Substantia nigra (tissue), 51 donors: ENCODE measurements at places on chromosomes 16 and 17.

DNA sequence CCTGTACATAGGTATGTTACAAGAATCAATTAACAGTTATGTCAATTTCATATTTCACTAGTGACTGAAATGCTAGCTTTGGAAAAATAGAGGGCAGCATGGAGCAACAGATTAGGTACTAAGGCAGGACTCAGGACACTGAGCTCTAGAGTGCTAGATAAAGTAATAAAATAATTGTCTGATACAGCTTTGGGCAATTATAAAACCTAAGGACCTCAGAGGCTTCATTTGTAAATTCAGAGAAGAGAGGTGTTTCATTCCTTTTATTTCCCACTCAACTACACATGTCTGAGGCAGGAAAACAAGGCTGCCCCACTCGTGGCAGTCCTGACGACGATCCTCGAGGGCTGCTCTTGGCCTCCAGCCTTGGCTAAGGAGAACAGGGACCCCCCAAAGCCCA, 81.5 kb downstream of the CA4 start:
- DNase-seq: no peak

DNA sequence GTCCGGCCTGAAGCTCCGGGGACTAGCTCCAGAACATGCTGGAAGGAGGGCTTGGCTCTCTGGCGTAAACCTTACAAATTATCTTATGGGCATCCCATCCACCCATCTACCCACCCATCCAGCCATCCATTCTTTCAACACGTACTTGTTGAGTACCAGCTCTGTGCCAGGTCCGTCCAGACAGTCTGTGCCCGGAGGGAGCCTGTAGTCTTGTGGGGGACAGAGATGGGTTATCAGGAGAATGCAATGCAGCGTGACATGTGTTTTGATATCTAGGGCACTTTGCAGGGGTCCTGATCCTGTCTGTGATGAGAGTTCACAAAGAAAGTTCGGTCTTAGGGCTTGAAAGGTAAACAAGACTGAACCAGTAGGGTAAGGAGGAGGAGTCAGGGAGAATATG, 4.1 kb upstream of the SLC13A2 start:
- DNase-seq: no peak

GRCh38 chr16:53052519-53053501, at the start of gene CHD9NB:
Gene CHD9NB, minus strand, starts transcription at chr16:53052897. Its CDS starts 8,739 bp downstream, at chr16:53044158.
- DNase-seq: no peak

GRCh38 chr17:77549726-77550366, 408.7 kb upstream of the TNRC6C start:
- DNase-seq: no peak

- DNase-seq: no peak
Measured at GRCh38 chr17:66485309-66485947, 183.0 kb downstream of the PRKCA start.

- no peak for DNase-seq
Measured at GRCh38 chr16:78324649-78325285, 225.3 kb downstream of the WWOX start.

GRCh38 chr17:44408786-44409185, 19.3 kb upstream of the ITGA2B start:
- no peak for DNase-seq

- DNase-seq: no peak
Measured at GRCh38 chr16:48605518-48606110, 4.4 kb downstream of the N4BP1 start.

GRCh38 chr16:19696328-19696727, 21.7 kb downstream of the KNOP1 start:
- no peak for DNase-seq

GRCh38 chr17:57819285-57819684, 30.6 kb downstream of the MRPS23 start:
- DNase-seq: no peak

DNA sequence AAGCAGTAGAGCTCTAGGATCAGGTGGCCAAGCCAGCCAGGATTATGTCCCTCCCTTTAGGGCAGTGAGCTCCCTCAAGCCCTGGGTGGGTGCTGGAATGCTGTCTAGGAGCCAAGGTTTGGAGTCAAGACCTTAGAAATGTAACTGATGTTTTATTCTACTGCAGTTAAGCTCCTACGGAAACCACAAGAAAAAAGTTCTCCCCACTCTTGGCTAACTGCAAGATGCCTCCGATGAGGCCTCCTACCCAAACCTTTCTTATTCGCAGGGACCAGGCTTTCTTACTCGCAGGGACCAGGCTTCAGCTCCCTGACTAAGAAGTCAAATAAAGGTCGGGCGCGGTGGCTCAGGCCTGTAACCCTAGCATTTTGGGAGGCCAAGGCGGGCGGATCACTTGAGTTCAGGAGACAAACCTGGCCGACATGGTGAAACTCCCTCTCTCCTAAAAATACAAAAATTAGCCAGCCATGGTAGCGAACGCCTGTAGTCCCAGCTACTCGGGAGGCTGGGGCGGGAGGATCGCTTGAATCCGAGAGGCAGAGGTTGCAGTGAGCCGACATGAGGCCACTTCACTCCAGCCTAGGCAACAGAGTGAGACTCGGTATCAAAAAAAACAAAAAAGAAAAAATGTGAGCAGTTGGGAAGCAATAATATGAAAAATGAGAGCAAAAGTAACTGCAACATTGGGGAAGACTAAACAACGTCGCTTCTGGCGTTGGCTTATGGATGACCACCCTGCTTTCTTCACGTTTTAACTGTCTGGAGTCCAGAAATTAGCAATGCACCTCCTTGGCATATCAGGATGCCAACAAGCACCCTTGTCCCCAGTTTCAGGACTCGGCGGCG, 31.7 kb upstream of the ARL4D start:
- DNase-seq: no peak

DNA sequence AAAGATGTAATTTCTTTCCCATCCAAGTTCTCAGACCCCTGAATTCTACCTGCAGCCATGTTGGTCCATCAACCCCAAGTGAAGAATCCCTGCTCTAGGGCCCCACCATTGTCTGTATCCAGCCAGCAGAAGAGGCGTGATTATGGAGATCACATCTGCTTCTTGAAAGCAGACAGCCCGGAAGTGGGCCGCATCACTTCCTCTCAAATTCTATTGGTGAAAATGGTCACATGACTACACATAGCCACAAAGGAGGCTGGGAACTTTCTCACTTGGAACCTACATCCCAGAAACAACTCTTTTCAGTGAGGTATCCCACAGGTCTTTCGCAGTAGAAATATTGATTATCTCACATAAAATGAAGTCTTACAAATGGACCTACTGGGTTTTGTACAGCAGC, 40.1 kb downstream of the IL4R start:
- DNase-seq: no peak

DNA sequence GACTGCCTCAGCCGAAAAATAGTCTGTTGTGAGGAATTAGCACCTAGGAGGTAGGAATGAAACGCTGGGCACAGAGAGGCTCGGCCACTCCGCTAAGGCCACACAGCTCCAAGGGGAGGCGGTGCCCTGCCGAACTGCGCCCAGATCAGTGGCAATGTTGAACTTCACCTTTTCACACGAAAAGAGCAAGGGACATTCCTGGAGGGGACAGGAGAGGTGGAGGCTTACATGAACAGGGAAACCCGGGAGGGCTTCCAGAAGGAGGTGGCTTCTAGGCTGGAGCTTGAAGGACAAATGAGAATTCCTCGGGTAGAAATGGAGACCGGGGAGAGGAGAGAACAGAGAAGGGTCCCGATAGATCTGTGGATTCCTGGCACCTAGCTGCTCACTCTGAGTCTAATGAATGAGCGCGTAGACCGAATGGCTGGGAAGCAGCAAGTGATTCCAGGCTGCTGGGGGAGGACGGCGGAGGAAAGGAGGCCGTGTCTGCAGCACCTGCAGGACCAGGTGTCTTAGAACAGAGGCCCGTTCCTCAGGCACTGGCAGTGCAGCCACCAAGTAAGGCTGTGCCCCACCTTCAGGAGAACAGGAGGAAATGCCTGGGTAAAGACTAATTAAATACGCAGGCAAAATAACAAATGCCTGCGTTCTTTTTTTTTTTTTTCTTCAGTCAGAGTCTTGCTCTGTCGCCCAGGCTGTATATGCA, 722 bp upstream of the SLC38A10 start:
- no peak for DNase-seq

GRCh38 chr17:57662041-57662440, 83.1 kb downstream of the CCDC182 start:
- DNase-seq: no peak

DNA sequence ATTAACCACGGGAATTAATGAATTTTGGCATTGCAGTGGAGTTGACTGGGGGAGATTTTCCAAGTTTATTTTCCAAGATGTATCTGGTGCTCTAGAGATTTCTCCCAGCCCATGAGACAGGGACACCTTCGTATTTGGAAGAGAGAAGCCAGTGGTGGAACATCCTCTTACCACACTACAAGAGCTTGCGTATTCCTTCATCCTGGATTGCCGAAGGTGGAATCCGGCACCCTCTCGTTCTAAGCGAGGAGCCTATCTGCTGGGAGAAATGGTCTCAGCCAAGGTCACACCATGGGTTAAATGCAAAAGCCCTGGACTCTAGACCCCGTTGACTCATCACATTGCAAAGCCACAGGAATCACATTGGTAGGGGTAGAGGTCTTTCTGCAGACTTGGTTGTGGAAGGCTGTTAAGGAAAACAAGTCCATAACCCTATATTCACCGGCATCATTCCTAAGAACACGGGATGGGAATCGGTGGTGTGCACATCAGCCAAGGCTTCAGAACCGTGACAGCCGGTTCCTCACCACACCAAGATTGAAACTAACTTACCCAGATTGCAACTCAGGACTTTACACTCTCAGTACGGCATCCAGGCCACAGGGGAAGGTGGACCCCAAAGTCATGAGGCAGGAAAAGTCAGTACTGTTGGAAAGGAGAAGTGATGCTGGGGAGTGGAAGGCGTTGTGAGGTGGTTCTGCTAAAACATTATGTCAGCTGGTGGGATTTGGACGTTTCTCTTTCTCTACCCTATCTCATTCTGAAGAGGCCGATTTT, 259.8 kb downstream of the CPPED1 start:
- no peak for DNase-seq

GRCh38 chr16:75389096-75389690, 44.1 kb downstream of the CFDP1 start:
- DNase-seq: no peak

GRCh38 chr17:81317961-81318605, 23.0 kb upstream of the SLC38A10 start:
- DNase-seq: no peak

GRCh38 chr16:10761373-10761772, 17.7 kb downstream of the NUBP1 start:
- DNase-seq: no peak

GRCh38 chr16:68486502-68487202, 38.3 kb upstream of the SMPD3 start:
- no peak for DNase-seq
